ENCODE measurements at places on chromosomes 2 and 18.

- no peak for DNase-seq
Measured at GRCh38 chr2:85259879-85260278, 67.9 kb downstream of the TGOLN2 start.

DNA sequence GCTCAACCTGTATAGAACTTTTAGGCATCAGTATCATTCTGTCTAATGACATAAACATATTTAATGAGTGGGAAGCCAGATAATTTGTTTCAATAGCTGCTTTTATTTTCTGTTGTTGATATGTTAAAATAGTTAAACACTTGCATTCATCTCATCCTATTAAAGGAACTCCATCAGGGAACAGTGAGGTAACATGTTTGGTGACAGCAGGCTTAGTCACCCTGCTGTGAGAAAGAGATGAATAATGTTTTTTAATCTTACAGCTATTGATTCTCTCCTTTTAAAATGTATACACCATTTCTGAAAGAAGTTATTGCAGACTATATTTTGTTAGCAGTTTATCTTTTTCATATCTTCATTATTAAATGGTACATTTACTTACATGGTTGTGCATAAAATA, 123.3 kb upstream of the CWC22 start:
- no peak for DNase-seq

- DNase-seq = no peak
Measured at GRCh38 chr2:28470759-28471158, 25.1 kb upstream of the PLB1 start.

GRCh38 chr2:236794176-236794957, 224.7 kb downstream of the ACKR3 start:
- no peak for DNase-seq

- DNase-seq = no peak
Measured at GRCh38 chr18:23689031-23689615, at the start of gene LAMA3. LAMA3 (plus strand) TSS chr18:23689453; CDS start chr18:23689684, 231 bp downstream.

GRCh38 chr2:10378189-10378588, 69.9 kb downstream of the ODC1 start:
- no peak for DNase-seq

DNA sequence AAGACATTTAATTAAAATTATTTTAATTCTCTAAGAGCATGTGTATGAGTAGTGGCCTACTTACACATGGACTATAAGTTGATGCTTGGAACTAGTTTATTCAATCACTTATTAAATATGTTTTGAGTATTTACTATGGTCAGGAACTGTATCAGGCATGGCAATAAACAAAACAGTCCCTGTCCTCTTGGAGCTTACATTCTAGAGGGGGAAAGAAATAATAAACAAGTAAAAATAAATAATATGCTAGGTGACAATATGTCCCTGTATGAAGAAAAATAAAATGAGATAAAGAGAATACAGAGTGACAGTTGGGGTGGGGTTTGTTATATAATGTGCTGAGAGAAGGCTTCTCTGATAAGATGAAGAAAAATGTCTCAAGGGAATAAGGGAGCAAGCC, 74.5 kb downstream of the MYO3B start:
- DNase-seq = no peak

GRCh38 chr2:24707143-24707542, 86.0 kb downstream of the PTRHD1 start:
- DNase-seq = peak; percentile 7

DNA sequence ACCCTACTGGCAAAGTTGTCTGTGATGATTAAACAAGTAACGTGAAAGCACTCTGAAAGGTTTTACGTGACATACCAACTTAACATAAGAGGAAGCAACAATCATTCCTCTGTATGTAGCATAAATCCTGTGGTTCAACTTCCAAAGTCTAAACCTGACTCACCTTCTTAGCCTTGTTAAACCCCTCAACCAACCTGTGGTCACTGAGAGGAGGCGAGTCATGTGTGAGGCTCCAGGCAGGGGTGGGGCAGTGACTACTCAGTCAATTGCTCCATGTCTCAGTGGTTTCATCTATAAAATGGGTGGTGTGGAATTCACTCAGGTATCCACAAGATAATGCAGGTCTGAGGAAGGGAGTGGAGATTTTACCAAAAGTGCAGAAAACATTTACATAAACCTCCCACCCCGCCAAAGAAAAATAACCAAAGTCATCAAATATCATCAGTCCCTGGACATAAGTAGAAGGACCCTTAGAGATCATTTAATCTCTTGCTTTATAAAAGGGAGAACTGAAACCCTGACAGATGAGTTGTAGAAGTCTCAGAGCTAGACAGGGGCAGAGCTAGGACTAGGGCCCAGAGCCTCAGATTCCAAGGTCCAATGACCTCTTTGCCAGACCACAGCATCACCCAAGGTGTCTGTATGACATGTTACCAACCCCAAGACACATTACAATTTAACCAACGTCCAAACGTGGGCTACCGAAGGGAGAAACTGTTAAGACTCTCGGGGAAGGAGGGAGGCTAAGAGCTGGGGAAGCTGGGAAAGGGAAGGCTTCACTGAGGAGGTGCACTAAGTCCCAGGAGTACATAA, 3.7 kb upstream of the PCBP1 start:
- DNase-seq = no peak

GRCh38 chr2:64995041-64995440, 5.8 kb downstream of the SLC1A4 start:
- no peak for DNase-seq

- no peak for DNase-seq
Measured at GRCh38 chr2:24658531-24659202, 134.5 kb downstream of the PTRHD1 start.

DNA sequence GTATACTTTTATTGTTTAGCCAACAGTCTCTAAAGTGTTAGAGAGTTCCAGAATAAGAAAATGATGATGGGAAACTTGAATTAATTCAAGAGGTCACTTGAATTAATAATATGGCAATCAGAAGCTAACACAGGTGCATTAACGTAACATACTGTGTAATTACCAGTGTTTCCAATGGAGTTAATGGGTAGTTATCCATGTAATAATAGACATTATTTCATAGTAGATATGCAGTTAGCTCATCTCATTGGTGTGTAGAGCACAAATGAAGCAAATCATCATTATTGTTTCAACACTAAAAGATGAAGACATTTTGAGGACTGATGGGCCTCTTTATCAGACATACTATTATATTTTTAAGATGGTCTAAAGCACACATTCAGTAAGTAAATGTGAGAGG, 460.3 kb upstream of the HNRNPA3 start:
- DNase-seq = no peak

GRCh38 chr2:190526105-190526750, 8.3 kb downstream of the NEMP2 start:
- no peak for DNase-seq

DNA sequence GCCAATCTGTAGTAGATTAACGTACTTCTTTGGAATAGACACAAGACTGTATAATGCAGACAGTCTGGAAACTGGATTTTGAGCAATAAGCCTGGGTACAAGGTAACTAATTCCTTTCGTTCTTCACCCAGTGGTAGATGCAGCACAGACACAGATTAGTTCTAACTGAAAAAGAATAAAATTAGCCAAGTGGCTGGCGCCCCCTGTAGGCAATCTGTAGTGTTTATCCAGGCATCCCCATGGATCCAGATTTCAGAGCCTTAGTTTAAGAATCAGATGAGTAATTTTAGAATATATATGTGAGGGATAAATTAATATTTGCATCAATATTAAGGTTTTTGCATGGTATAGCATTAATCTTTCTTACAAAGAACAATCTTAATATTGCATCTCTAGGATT, 563.9 kb downstream of the DCC start:
- peak; percentile 30 for DNase-seq

DNA sequence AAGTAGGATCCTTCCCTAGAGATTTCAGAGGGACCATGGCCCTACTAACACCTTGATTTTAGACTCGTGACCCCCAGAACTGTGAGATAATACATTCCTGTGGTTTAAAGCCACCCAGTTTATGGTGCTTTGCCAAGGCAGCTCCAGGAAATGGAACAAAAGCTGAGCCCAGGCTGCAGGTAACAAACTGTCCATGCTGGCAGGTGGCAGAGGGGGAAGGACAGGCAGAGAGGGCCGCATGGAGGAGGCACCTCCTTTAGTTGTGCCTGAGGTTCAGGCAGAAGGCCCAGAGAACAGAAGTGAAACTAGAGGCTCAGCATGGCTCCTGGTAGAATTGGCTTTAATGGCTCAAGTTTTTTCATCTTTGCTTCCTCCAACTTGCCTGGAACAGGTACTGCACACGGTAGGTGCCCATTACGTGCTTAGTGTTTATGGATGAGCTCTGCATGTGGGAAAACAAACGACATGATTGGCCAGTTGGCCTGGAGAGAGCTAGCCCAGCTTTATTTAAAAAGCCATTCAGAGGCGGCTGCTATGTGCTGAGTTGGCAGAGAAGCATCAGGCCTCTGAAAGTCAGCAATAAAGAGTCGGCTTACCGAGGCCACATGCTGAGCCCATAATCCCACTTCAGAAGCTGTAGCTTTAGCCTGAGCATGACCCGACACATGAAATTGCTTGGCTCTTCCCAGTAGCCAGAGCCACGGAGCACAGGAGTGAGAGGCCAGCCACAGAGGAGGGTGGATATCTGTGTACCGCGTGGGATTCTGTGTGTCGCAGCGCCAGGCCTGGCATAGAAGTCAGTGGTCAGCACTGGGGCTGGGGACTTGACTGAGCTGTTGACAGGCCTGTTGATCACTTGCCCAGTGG, 36.5 kb downstream of the HS1BP3 start:
- no peak for DNase-seq

- DNase-seq = no peak
Measured at GRCh38 chr2:65939687-65940086, 495.2 kb upstream of the MEIS1 start.

GRCh38 chr2:220833446-220833845, 738.7 kb downstream of the EPHA4 start:
- no peak for DNase-seq

DNA sequence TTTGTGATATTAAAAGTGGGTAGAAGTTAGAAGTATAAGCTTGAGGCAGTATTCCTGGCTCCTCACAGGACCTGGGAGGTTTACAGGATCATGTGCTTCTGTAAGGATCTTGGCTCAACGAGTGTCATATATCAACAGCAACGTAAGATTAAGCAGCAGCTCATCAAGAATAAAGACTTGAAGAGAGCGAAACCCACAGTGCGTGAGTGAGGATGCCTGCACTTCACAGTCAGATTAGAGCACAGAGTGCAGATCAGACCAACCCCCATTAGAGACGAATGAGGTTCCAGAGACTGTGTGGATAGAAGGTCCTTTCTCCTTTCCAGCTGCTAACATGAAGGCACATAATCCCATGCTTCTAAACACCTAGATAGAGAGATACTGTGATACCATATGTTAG, 1656.7 kb upstream of the NXPH2 start:
- no peak for DNase-seq

- DNase-seq = no peak
Measured at GRCh38 chr2:95026471-95027368, 1.2 kb downstream of the MAL start.

GRCh38 chr2:220789961-220790360, 782.1 kb downstream of the EPHA4 start:
- no peak for DNase-seq

GRCh38 chr2:230919681-230920080, 5.4 kb downstream of the GPR55 start:
- no peak for DNase-seq

GRCh38 chr2:223282221-223282620, 230.2 kb downstream of the KCNE4 start:
- no peak for DNase-seq

DNA sequence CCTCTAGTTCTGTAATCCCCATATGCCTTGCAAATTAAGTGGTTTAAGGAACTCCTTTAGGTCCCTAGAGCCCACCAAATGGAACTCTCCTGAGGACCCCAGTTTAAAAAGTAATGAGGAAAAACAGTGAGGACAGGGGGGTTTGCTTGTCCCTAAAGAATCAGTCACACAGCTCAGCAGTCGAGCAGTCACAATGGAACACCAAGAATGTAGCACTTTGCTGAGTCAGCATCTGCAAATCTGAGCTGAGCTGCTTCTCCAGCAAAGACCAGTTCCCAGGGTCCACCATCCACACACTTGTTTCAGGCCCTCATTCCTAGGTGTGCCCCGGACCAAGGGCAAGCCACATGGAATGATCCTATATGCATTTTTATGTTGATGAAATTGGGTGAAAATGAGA, 46.2 kb upstream of the NEDD4L start:
- no peak for DNase-seq

GRCh38 chr2:129056959-129057317, 738.3 kb upstream of the HS6ST1 start:
- no peak for DNase-seq

DNA sequence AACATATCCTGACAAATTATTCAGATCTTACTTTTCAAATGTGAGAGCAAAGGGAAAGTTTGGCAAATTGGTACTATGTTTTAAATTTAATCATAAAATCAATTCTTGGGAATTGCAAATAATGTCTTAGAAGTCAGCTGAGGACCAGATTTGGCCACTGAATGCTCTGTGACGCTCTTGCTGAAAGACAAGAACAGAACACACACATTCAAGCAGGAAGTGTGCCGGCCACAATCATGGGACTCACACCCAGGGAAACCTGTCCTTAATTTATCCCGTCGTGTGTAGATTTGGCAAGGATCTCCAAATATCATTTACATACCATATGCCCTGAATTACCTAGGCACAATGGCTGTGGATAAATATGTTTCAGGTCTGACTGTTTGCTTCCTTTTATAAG, 253.1 kb downstream of the TCF4 start:
- no peak for DNase-seq

- DNase-seq = no peak
Measured at GRCh38 chr2:185388226-185388625, 350.4 kb upstream of the FSIP2 start.

DNA sequence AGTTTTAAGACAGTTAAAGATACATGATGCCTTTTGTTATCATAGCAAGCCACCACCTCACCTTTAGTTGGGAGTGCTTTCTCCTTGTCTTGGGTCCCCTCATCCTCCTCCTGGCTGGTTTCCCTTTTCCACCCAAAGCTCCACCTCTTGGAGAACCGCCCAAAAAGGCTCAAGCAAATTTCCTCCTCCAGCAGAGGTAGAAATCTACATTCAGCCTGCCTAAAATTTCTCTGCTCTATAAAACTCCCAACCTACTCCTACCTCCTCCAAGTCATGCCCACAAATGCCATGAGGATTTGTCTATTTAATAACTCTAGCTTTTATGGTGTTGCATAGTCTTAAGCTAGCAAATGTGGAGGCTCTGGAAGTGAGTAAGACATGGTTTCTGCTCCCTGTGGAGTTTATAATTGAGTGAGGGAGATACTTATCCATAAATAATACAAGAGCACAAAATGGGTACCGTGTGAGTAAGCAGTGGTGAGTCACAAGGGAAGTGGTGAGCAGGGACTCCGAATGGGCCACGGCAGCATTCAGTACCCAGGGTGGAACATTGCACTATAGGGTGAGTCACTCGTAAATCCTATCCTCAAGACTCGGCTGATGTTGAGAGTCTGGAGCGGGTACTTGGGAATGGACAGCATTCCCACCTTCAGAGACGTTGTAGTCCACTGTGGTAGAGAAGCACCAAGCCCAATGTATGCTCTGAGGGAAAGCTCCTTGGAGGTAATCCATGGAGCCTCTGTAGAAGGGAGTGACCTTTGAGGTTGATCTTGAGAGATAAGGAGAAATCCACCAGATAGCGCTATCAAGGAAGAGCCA, 146.3 kb downstream of the RTN4 start:
- peak; percentile 65 for DNase-seq

- DNase-seq = no peak
Measured at GRCh38 chr2:170420961-170421687, 243.2 kb downstream of the MYO3B start.

GRCh38 chr2:174039551-174040416, 74.6 kb upstream of the SP3 start:
- DNase-seq = peak; percentile 80

- DNase-seq = no peak
Measured at GRCh38 chr18:32160547-32160946, 29.3 kb upstream of the MEP1B start.

- no peak for DNase-seq
Measured at GRCh38 chr2:212288308-212288707, 250.3 kb downstream of the ERBB4 start.

Measured in putamen (tissue), 1 donor.